HEK293T (cell line): ENCODE measurements at places on chromosomes 3 and 15.

- DNase-seq, result no peak
Measured at GRCh38 chr3:181929501-181929900, 217.8 kb downstream of the SOX2 start.

- no peak for DNase-seq
Measured at GRCh38 chr15:49645941-49646340, 25.1 kb downstream of the DTWD1 start.

DNA sequence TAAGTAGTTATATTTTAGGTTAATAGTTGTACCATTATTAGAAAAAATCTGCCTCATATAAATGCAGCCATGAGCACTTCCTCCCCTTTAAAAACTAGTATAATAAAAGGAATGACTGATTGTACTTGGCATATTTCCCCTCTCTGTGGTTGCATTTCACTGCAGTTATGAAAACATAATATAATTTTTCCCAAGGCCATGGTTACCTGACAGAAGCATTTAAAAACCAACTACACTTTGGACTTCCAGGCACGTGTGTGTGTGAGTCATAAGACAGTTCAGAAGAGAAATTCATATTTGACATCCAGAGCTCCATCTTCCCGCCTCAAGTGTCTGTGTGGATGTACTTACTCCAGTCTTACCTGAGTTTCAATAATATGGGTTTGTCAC, 828.2 kb upstream of the CFAP20DC start:
- DNase-seq, result no peak

DNA sequence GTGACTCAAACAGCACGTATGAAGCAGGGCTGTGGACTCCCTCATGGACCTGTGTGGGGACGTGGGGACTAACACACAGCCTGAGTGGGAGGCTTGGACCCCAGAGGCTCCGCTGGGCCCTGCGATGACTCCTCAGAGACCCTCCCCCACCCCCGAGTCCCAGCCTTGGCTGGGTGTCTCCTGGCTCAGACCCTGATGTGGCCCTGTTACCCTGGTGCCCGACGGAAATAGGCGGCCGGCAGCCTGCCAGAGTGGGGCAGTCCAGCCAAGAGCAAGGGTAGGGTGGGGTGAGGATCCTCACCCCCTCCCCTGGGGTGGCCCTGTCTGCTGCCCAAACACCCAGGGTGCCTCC, 15.3 kb downstream of the TNK2 start:
- no peak for DNase-seq

DNA sequence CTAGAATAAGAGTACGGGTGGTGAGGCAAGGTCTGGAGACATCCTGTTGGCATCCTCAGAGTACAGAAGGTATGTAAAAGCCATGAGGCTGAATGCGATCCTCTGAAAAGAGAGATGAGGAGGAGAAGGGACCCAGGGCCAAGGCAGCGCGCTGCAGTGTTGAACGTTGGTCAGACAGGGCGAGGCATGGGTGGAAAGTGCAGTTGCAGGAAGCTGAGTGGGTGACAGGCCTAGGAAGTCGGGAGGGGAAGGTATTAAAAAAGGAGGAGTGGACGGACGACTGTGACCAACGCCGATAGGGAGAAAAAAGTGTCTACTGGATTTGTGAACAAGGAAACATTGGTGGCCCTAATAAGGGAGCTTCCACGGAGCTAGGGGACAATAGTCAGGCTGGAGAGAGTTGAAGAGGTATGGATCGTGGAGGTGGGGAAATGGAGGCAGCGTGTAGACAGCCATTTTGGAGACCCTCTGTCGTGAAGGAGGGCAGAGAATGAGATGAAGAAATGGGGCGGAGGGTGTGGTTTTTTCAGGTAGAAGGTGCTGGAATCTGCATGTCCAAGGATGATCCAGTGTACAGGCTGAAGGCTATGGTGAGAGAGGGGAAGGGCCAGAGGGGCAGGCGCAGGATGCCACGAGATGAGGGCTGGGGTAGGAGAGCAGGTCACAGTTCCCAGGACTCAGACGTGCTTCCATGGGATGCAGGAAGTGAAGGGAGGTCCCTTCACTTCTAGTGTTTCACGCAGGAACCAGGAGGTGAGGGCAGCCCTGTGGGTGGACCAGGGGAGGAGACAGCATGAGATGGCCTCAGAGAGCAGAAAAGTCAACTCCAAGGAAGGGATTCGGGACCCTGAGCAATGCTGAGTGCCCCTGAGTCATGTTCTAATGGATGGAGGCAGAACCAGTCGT, 115.9 kb downstream of the ASB7 start:
- DNase-seq, result no peak

- no peak for DNase-seq
Measured at GRCh38 chr15:71784719-71785118, 25.6 kb upstream of the NR2E3 start.

DNA sequence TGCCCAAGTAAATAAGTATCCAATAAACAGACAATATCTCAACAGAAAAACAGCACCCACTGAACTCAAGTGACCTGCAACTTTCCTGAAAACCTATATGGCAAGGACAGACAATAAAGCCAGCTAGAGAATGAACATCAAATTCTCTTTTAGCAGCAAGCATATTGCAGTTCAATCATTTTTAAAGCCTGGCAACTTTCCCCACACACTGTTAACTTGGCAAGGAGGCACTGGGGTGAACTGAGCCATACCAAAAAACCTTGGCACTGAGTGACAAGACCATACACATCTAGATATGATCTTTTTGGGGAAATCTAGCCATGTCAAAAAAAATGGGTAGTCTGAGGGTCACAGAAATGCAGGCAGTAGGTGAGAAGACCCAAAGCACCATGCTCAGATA, 174.6 kb downstream of the STT3B start:
- DNase-seq, result no peak

GRCh38 chr15:66702787-66703539, 927 bp downstream of the SMAD6 start:
- no peak for DNase-seq

GRCh38 chr15:55218056-55218455, 21.3 kb upstream of the RSL24D1 start:
- no peak for DNase-seq

DNA sequence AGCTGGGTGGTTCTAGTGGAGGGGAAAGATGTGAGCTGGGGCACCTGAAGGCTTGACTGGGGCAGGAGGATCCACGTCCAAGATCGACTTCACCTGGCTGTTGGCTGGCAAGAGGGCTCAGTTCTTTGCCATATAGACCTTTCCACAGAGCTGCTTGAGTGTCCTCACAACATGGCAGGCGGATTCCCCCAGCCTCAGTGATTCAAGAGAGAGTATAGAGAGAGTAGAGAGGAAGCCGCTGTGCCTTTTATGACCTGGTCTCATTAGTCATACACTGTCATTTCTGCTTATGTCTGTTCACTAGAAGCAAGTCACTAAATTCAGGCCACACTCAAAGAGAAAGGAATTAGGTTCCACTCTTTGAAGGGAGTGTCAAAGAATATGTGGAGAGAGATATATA, 101.6 kb downstream of the APBA2 start:
- no peak for DNase-seq

DNA sequence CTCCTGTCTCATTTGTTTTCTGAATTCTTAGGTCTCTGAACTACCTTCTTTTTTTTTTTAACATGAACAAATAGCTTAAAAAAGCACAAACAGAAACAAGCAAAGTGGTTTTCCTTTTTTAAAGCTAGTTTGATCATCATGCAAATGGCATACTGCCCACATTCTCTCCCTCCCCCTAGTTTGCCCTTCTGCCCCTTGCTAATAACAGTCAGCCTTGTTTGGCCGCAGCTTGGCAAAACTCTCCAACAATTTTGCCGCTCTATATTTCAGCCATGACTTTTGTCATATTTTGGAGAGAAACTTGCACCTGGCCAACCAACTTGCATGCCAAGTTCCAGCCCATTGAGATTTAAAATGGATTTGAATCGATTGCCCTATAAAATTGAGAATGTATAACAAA, 666.0 kb upstream of the NR2F2 start:
- no peak for DNase-seq

DNA sequence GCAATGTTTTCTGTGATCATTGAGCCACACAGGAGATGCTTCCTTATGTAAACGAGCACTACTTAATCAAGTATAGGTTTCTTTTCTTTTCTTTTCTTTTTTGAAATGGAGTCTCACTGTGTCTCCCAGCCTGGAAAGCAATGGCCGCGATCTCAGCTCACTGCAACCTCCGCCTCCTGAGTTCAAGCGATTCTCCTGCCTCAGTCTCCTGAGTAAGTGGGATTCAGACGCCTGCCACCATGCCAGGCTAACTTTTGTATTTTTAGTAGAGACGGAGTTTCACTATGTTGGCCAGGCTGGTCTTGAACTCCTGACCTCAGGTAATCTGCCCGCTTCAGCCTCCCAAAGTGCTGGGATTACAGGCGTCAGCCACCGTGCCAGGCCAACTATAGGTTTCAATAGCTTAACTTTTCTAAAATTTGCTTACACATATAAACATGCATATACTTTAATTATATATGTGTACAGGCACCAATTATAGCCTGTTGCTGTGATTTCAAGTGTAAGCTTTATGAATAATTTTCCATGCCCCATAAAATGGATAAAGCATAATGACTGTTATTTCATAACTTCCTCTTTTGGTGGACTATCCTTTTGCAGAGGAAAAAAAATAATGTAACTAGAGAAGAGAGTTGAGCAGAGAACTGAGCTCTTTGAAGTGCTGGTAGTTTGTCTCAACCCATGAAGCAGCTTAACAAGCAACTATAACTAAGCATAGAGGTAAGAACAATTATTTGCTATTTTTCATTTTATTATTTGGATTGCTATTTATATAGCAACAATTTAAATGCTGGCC, 24.8 kb upstream of the MBNL1 start:
- DNase-seq, result no peak

DNA sequence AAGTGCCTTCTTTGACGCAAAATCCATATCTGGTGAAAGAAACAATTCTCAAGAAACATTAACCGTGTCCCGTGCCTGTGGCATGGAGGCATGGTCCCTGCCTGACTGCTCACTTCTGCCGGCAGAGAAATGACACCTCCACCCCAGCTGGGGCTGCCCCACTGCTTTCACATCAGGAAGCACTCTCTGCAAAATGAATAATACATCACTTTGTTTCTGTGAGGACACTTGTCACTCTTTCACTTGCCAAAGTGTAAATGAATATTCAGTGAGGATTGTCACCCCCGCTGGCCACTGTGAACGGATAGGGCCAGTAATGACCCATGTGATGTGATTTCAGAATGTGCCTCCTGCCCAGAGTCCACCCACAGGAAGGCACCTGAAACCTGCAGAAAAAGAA, 31.1 kb upstream of the SLC24A5 start:
- DNase-seq, result no peak
